ENCODE measurements at places on chromosomes 13 and 19.

- no peak for DNase-seq
These were observed 2.0 kb downstream of the GPI start for GRCh38 chr19:34366738-34367623.

DNA sequence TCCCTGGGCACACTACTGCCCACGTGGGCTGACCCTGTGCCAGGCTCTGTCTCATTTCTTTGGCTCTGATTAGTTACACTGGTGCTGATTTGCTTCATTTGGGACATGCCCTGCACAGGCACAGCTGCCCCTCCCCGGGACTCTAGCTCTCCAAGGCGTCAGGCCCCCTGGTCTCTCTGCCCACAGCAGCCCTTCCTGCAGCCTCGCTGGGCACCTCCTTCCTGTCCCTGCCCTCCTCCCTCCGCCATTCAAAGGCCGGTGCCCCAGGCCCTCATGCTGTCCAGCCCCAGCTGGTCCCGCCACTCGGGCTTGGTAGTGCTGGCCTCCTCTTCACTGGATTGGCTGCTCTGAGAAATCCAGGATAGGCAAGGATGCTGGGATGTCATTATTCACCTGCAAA lies 73.1 kb downstream of the ERICH6B start:
- DNase-seq, result no peak

DNA sequence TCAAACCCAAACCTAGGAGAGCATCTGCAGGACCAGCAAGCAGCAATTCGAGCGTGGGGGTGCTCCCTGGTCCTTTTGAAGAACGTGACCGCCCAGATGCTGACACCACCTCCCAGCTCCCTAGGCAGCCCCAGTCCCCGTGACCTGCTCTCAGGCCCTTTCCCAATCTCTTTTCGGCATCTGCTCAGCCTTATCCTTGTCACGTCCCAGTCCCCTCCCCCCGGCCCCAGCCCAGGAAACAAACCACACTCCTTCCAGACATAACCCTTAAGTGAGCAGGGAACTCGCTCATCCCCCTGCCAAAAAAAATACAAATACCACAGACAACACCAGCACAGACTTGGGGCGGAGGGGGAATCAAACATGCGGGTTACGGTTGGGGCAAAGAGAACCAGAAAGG lies 3.3 kb downstream of the MLLT1 start:
- DNase-seq, result no peak

DNA sequence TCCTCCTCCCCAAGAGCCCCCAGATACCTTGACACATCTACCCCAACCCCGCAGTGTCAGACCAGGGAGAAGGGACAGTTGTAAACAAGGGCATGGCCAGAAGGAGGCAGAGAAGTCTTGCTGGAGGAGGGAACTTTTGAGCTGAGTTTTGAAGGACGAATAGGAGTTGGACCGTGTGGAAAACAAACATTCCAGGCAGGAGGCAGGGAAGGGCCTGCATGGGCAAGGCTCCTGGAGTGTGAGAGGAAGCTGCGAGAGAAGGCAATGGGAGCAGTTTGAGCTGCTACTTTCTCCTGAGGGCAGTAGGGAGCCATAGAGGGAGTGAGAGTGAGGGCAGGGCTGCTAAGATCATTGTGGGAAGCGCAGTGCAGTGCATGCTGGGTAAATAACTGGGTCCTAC lies 23.3 kb downstream of the IL12RB1 start:
- DNase-seq, result peak; percentile 27

DNA sequence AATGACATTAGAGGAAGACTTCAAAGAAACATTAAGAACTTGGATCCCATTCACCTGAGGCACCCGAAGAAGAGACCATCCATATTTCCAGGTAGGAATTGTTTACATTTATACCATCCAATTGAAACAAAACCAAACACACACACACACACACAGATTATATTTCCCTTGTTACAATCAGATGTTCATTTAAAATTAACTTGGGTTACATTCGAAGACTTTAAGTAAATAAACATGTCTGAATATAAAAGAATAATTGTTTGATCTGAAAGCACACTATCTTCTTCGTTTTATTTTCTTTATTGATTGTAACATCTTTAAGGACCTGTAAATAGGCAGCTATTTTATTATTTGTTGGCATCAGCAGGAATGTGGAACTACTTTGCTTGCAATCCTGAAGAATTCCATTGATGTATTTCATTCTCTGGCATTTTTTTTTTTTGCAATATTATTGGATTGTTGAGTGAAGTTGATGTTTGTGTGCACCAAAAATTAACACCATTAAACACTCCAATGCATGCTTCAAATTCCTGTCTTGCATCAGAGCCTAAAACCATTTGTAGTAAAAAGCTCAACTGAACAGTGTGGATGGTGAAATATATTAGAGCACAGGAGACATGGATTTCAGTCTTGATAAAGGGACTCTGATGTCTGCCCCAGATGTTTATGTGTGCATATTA lies 85.3 kb upstream of the FRY start:
- no peak for DNase-seq
